Peyer's patch (tissue), 4 donors: ENCODE measurements at places on chromosomes 6 and 20. TPM values are rescaled to one million over a fixed set of nuclear protein-coding genes. Genes with fewer than 3 reads are reported as not detected.

PPIL6 gene
- total RNA-seq = 0.27 TPM

BRPF3 gene
- total RNA-seq = 71.0 TPM

XRN2 gene
- 27.3 TPM for total RNA-seq

IER3 gene
- total RNA-seq = 14.1 TPM

TJAP1 gene
- total RNA-seq = 38.5 TPM

TBXT gene
- not detected for total RNA-seq

POPDC3 gene
- total RNA-seq = not detected

RSPO3 gene
- total RNA-seq = 10.7 TPM

NOX3 gene
- total RNA-seq = not detected

ITPA gene
- 43.1 TPM for total RNA-seq

RSPO4 gene
- total RNA-seq = not detected

ZMYND8 gene
- total RNA-seq = 106 TPM

TRIM31 gene
- 9.9 TPM for total RNA-seq

KCNB1 gene
- 0.83 TPM for total RNA-seq

TREM2 gene
- not detected for total RNA-seq

MYL9 gene
- total RNA-seq = 75.2 TPM

DNAH8 gene
- total RNA-seq = 0.83 TPM

ROMO1 gene
- total RNA-seq = 154 TPM

NCOA7 gene
- total RNA-seq = 29.8 TPM

CRISP2 gene
- total RNA-seq = not detected

BLTP3A gene
- total RNA-seq = 10.3 TPM

HLA-DQA1 gene
- 0.67 TPM for total RNA-seq
